Stimulated activated CD8-positive, alpha-beta memory T cell treated with anti-CD3 and anti-CD28 coated beads, Interleukin-15, amount 100 ng/mL, for 48 hours (primary cell): ENCODE measurements at places on chromosomes 16 and 17.
A peak's percentile ranks its signal among the peaks of the same experiment; 100 is the strongest.

DNA sequence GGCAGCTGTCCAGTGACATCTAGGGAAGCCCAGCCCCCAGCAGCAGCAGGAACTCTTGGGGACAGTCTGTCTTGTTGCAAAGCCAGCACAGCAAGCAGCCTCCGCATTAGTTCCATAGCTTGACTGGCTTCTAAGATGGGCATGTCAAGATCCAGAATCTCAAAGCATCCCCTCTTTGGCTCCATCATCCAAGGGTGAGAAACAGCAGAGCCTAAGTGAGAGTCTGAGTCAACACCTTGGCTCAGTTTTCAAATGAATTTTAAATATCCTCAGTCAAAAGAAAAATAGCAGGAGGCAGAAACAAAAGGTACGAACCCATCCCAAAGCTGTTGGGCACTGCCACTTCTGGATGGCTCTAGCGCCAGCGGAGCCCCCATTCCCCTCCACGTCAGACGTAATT, 2.2 kb downstream of the CLDN9 start:
- no peak for DNase-seq

GRCh38 chr17:45123930-45124796, 8.2 kb downstream of the PLCD3 start:
- DNase-seq = no peak

DNA sequence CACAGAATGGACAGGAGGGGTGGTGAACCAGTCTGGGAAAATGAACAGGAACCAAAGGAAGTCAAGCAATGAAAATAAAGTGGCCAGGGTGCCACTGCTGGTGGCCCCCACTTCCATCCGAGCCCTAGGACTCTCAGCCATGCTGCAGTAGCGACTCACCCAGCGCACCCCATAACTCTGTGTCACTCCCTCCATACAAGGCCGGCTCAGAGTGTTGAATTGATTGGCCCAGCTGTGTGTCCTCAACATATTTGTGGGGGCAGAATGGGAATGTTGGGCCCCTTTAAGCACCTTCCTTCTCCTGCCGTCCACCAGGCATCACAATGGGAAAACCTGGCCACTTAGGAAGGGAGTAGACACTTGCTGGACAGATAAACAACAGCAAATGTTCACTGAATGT, 169.0 kb upstream of the SDK2 start:
- DNase-seq = no peak

GRCh38 chr17:43628089-43628650, 33.6 kb downstream of the MEOX1 start:
- no peak for DNase-seq

DNA sequence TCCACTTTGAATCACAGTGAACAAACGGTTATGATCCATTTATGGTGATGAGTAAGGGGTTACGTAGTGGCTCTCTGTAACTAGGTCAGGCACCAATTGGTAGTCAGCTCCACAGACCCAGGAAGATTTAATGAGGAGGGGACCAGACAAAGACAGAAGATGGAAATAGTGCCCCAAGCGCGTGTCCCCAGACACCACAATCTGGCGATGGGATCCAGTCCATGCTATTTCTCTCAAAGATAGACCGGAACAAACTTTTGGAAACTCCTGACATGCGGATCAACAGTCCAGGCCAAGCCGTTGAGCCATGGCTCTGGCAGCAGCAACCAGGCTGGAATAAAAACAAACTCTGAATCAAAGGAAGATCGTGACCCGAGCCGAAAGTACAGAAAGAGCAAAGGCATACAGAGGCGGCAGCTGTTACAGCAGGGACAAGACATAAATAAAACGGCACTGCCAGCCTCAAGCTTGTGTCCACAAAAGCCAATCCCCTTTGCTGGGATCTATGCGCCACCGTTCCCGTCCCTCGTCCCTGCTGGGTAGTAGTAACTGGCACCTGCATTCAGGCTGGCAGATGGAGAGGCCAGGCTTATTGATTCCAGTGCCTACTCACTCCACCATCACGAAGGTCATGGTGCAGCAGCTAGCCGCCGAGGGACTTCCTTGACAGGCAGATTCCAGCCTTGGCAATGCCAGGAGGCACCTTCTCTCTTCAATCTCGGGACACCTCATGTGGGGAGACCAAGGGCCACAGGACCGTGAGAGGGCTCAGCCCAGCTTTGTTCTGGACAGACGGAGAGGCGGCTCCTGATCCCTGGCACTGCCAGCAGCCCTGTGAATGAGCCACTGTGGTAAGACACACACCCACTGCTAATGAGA, 50.2 kb downstream of the CDH11 start:
- DNase-seq = no peak

DNA sequence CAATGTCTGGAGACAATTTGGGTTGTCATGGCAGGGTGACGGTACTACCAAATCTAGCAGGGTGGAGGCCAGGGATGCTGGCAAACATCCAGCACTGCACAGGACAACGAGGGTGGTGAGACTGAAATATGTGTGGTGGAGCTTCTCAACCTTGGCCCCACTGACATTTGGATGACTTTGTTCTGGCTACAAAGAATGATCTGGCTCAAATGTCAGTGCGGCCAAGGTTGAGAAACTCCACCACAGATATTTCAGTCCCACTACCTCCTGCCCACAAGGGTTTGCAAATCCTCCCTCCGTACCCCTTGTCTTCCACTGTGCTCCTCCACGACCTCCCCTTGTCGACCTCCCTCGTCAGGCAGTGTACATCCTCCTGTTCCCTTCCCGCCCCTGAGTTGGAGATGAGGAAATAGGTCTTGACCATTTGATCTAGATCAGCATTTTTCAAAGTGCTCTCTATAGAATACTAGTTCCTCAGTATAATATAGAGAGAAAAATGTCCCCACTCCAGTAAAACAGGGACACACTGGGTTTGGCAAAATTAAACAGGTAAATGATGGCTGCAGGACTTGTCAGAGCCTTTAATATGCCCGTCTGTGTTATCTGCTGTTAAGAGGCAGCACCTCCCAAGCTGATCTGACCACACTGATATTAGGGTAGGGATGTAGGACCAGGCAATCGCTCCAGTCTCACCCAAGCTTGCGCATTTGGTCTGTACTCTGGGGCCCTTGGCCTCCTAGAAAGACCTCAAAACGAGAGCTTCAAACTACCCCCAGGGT, 6.8 kb downstream of the OSGIN1 start:
- no peak for DNase-seq

- DNase-seq = no peak
These were observed 50.4 kb upstream of the BCAR1 start for GRCh38 chr16:75301804-75302203.

DNA sequence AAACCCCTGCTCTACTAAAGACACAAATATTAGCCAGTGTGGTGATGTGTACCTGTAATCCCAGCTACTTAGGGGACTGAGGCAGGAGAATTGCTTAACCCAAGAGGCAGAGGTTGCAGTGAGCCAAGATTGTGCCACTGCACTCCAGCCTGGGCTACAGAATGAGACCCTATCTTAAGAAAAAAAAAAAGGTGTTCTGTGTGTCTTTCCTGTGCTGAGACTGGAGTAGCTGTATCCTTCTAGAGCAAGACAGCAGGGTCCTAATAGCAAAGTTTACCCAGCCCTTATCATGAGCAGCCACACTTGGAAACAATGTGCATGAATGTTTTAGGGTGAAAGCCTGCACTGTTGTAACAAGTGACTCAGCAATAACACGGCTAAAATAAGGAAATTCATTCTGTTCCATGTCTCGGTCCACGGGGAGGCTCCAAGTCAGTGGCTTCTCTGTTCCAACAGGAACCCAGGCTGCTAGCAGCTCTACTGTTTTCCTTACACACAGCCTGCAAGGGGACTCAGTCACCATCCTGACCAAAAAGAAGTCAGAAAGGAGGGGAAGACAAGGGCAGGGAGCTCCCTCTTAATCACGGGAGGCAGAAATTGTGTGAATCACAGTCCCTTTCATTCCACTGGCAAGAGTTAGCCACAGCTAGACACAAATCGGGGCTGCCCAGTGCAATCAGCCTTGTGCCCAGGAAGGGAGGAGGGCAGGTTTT, 7.1 kb upstream of the SLC5A11 start:
- DNase-seq = no peak

DNA sequence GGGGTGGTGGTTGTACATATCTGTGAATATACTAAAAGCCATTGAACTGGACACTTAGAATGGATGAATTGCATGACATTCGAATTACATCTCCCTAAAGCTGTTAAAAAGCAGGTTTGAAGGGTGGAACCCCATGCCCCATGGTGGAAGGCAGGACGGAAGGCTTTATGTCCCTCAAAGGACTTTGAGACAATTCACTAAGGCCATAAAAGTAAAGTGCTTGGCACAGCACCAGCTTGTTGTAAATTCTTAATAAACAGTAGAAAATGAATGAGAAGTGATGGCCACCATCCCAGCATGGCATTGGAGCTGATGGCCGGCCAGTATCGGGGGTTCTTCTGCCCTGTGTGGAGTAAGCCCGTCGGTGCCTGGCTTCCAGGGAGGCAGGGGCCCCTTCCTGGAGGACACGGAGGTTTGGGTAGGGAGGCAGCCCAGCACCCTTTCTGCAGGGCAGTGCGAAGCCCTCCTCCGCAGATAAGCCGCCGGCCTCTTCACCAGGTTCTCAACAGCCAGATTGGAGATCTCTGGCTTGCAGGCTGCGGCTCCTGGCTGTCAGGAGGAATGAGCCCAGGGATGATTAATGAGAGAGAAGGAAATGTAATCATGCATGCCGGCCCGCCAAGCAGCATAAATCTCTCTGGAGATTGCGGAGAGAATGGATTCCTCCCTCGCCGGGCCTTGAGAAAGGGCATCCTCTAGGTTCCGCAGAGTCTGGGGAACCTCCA, 346.9 kb downstream of the FOXL1 start:
- DNase-seq = no peak

- no peak for DNase-seq
These were observed 9.6 kb upstream of the OR2C1 start for GRCh38 chr16:3346041-3346440.

GRCh38 chr16:79740252-79740651, 139.7 kb upstream of the MAF start:
- DNase-seq = no peak

DNA sequence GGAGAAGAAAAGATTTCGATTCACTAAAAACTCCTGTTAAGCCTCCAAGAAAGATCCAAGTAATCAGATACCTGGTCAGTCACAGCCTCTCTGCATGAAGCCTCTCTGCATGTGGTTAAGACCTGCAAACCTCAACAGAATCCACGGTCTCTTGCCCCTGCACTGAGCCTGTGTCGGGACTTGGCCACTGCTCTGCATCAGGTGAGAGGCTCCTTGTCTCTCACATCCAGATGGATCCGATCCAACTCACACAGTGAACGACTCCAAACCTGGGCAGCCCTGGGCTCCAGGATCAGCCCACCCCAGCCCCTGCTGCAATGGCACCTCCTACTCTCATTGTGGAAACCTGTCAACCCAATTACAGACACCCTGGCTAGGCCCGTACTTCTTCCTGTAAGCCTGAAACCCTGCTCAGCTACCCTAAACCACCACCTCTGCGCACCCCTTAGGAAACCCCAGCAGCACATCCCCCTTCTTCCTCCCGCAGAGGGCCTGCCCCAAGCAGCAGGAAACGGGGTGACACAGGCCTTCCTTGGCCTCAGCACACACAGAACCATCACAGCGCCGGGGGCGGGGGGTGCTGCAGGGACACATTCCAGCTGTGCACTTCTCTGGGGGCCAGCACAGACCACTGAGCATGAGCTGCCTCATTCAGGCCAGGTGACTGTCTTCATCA, 129.5 kb downstream of the ANKRD11 start:
- DNase-seq = peak; percentile 83

- no peak for DNase-seq
These were observed 6.5 kb downstream of the GOSR2 start for GRCh38 chr17:46929413-46929812.

DNA sequence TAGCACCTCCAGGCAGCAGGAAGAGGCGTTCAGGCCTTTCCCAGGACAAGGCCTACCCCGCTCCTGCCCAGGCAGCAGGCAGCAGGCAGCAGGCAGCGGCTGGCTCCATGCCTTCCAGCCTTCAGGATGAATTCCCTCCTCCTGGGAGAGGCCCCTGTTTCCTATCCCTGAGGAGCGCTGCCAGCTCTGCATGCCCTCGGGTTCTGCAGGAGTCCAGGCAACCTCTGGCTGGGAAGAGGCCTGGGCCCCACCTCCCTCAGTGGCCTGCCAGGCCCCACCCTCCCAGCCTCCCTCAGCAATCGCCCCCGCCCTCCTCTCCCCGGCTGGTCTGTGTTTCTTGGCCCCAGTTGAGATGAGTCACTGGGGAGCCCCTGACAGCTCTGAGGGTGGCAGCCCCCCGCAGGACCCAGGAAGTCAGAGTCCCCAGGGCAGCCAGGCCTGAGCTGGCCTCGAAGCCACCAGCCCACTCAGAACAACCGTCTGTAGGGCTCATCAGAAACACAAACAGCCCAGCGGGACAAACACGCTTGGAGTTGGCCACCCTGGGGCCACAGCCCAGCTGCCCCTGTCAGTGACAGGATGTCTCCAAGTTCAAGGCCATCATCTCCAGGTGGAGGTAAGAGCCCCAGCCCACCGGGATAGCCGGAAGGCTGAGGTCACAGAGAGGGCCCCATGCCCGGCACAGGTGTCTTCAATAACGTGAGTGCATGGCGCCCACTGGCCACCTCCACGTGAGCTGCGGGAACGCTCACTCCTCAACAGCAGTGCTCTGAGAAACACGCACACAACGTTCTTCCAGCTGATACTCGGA, 39.5 kb upstream of the CIBAR2 start:
- no peak for DNase-seq

DNA sequence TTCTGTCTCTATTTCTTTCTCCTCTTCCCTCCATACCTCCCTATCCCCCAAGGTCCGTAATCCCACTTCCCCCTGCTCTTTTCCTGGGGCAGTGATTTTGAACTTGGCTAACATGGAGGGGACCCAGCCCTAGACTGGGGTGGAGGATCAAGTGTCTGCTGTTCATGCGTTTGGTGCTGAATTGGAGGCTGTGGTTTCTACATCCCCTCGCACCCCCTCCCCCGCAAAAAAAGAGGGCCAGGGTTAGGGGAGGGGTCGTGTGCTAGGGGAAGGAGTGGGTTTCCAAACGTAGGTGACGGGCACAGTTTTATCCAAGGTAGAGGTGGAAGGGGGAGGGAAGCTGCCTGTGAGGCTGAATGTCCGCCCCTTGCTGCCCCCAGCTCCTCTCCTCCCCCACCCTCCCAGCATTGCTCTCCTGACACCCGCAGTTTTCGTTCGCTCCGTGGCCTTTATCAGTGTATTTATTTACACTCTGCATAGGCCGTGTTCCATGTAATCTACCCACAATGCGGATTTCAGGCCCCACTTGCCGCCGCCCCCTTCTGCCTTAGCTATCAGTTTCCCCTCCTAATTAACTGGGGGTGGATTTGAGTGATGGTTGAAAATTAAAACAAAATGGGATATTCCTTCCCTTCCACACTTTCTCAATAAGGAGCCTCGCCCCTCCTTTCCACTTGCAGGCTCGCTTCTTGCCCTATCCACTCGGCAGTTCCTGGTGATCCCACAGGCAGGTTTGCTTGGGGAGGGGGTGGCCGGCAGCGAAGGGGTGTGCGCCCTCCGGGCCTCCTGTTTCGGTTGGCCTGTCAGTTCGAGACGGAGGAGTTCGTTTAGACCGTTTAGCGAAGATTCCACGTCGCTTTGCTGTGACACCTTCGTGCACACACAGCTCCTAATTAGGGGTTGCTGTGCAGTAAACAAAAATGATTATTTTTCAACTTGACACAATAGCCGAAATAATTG, 2.0 kb downstream of the GNAO1 start:
- DNase-seq = no peak

- no peak for DNase-seq
These were observed 23.0 kb upstream of the NSRP1 start for GRCh38 chr17:30093463-30094147.
